ENCODE measurements at places on chromosomes 13 and 19.

DNA sequence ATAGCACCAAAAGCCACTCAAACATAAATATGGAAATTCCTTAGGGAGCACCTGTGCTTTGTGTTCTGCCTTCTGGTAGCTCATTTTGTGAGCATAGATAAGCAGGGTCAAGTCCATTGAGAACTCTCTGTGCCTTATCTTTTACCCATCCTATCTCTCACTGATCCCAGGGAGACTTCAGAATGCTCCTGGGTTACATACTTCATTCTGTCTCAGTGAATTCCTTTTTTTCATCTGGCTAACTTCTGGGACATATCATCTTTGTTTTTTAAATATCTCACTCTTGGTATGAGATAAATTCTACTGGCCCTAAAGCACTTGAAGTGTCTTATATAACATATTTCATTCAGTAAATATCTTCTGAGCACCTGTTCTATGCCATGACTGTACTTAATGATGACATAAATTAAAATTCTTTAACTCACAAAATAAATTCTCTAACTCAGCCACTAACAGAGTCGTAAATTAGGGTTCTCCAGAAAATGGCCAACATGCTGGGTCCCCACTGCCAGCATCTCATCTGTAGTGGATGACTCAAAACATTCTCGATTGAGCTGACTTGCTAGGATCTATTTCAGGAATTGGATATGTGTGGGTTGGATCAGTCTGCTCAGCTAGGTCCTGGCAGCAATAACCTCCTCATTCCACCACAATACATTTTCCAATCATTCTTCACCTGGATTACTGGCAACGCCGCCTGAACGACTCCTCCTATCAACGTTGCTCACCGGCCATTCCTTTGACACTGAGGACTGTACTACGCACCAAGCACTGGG, 170.2 kb downstream of the FOXO1 start:
- DNase-seq = no peak

GRCh38 chr13:42333613-42334328, 61.8 kb downstream of the AKAP11 start:
- DNase-seq = no peak

DNA sequence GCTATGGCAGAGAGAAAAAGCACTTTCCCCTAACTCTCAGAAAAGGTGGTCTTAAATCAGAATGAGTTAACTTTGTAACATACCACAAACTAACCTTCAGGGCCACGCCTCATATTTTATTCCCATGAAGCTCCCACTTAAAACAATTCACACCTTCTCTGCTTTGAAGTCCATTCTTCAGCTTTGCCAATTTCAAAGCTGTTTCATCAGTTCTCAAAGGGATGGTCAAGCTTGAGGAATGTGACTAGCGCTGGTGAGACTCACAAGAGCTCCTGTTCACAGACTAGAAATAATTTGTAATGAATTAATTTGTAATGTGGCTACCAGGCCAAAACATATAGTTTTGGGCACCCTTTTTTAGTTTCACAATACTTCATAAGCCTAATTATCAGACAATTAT, 68.2 kb downstream of the STK24 start:
- no peak for DNase-seq

GRCh38 chr19:29517946-29518345, 7.8 kb upstream of the VSTM2B start:
- no peak for DNase-seq

- no peak for DNase-seq
Observed at GRCh38 chr19:45814851-45815480, at the start of gene RSPH6A. RSPH6A (minus strand) TSS chr19:45815308; CDS start chr19:45815176, 132 bp downstream.

GRCh38 chr19:30073152-30074000, 131.3 kb downstream of the URI1 start:
- no peak for DNase-seq

GRCh38 chr19:40305403-40305802, 20.3 kb upstream of the AKT2 start:
- peak; percentile 48 for DNase-seq

DNA sequence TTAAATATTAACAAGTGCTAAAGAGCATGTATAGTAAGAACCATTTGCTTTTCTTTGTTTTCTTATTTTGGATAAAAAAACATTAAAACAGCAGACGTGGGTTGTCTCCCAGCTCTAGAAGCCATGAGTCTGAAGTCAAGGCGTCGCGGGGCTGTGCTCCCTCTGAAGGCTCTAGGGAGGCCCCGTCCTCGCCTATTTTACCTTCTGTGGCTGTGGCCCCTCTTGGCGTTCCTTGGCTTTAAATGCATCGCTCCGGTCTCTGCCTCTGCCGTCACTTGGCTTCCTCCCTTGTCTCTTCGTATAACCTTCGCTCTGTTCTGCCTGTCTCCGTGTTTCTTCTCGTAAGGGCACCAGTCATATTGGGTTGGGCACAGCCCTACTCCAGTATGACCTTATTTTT, 75.3 kb downstream of the ING1 start:
- no peak for DNase-seq

- no peak for DNase-seq
Observed at GRCh38 chr13:87042946-87043345, 628.2 kb upstream of the SLITRK5 start.

DNA sequence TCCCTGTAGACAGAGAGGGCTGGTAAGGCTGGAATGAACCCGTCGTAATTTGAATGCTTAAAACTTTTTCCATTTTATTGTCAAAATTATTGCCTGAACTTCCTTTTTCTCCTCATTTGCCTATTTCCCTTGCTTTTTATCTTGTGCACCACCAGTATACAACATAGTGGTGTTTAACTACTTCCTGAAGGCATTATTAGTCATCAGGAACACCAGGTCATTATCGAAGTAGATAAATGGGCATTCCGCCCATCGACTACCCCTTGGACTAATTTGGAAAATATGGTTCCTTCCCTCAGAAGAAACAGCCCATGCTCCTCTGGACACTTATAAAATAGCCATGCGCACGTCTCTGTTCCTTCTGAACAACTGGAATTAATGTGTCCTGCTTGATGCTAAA, 232.1 kb downstream of the TM9SF2 start:
- no peak for DNase-seq

- no peak for DNase-seq
Observed at GRCh38 chr19:27905074-27905473, 1307.9 kb downstream of the UQCRFS1 start.

DNA sequence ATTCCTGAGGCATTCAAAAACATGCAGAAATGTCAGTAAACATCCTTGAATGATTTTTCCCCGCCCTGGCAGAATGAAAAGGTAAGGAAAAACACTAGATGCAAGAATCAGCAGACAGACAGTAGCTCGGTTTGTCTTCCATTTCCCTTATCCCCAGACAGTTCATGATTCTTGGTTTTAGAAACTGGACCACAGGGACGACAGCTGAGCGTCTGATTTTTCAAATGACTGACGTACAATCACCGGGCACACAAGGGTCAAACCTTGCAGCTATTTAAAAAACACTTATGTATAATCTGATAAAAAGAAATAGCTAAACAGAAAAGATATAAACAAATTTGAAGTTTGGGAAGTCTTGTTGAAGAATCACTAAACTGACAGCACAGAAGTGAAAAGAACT, 47.1 kb downstream of the DCLK1 start:
- no peak for DNase-seq

DNA sequence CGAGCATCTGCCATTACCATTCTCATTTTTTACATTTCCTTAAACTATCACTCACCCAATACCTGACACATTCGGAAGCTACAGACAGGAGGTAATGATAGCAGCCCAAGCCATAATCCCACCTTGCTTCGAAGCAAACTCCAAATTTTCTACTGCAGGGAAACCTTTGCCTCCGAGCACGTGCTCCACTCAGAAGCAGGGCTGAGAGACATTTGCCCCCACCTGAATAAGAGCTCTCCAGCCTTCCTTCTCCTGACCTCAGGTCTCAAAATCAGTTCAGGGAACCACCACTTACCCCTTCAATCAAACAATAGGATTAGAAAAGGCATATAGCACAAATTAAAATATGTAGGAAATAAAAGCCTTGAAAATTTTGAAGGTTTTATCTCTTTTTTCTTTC, 2.3 kb upstream of the DACH1 start:
- DNase-seq = no peak

GRCh38 chr19:34305221-34306083, 51.1 kb downstream of the GARRE1 start:
- DNase-seq = no peak

GRCh38 chr19:3396881-3397265, 30.5 kb downstream of the NFIC start:
- no peak for DNase-seq

- no peak for DNase-seq
Observed at GRCh38 chr19:7981199-7981598, 24.2 kb downstream of the ELAVL1 start.

- no peak for DNase-seq
Observed at GRCh38 chr19:5407356-5407755, 47.9 kb upstream of the ZNRF4 start.

DNA sequence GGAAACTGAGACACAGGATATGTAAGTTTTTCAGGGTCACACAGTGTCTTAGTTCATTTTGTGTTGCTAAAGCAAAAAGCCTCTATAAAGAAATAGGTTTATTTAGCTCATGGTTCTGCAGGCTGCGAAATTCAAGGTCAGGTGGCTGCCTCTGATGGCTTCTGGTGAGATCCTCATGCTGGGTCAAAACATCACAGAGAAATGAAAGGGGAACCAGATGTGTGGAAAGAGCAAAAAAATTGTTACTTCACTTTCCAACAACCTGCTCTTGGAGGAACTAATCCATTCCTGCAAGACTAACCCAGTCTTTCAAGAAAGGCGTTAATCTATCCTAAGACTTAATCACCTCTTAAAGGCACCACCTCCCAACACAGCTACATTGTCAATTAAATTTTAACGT, 64.2 kb upstream of the UBL3 start:
- DNase-seq = no peak

Data from stimulated activated CD8-positive, alpha-beta memory T cell treated with anti-CD3 and anti-CD28 coated beads, Interleukin-7, amount 100 ng/mL, for 48 hours (primary cell).